ENCODE measurements at places on chromosomes 13 and 19.

GRCh38 chr13:40429706-40430545 lies 236.5 kb downstream of the FOXO1 start:
- DNase-seq: no peak

- DNase-seq: no peak
Observed at GRCh38 chr13:58706421-58706820, 1074.9 kb downstream of the PCDH17 start.

GRCh38 chr13:107712145-107712860 lies 503.0 kb downstream of the LIG4 start:
- DNase-seq: peak; percentile 33

DNA sequence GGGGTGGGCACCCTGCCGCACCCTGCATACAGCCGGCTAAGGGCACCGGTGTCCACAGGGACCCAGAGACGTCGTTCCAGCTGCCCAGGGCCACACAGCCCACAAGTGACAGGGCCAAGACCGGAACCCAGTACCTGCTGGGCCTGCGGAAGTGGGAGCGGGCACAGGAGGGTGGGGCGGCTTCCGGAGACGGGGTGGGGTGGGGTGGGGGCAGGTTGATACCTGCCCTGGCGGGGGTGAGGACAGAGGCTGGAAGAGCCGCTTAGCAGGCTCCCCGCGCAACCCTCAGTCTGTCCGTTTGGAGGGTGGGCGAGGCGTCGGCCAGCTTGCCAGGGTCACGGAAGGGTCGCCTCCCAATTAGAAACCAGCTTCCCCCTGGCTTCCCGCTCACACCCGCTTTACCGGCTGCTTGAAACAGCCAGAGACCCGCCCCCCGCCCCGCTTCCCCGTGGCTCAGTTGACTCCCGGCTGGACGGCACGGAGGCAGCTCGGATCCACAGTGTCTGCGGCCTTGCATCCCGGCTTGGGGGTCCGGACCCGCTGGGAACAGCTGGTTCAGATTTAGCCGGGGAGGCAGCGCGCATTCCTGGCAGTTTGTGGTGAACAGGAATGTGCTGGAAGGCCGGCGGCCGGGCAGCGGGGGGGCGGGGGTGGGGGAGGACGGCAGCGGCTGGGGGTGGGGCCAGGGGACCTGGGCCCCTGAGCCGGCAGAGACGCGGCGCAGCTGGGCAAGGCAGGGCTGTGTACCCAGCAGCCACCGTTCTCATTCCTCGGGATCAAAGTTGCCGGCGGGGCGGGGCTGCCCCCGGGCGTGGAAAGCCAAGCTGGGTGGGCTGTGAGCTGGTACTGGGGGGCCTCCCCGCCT lies 1.9 kb downstream of the CNN2 start:
- DNase-seq: no peak

DNA sequence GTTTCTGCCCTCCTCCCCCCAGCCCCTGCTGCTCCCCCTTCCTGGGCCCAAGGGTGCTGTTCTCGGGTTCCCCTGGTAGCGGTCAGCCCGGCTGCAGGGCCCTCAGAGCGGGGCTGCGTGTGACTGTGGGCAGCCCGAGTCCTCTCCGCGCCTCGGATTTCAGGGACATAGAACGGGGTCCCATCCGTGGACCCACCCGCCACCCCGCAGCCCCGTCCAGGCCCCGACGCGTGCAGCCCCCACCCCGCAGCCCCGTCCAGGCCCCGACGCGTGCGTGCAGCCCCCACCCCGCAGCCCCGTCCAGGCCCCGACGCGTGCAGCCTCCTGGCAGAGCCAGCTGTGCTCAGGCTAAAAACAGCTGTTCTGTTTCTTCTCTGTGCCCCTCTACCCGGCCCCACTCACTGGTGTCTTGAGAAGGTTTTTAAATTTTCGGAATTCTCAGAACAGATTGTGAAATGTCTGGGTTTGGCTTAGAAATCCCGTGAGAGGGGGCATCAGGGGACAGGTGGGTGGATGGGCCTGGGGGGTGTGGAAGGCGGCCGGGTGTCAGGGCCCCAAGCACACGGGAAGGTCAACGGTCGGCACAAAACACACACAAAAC lies 5.5 kb upstream of the PRTN3 start:
- no peak for DNase-seq

- DNase-seq: no peak
Observed at GRCh38 chr13:105442949-105443699, 1092.3 kb downstream of the EFNB2 start.

DNA sequence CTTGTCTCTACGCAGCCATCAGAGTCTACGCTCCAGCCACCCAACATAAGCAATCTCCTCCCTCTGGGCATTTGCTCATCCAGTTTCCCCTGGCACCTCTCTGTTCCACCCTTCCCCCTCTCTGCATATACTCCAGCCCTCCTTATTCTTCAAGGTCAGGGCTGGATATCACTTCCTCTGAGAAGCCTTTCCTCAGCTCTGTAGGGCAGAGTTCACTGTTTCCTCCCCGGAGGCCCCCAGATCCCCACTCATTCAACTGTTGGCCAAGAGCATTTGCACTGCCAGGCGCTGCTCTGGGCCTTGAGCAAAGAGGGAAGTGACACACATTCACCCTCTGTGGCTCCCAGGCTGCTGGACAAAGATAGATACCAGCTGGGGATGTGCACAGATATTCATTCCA lies 3.3 kb downstream of the FCGRT start:
- no peak for DNase-seq

- no peak for DNase-seq
Observed at GRCh38 chr19:6439743-6440142, 6.2 kb upstream of the SLC25A41 start.

- no peak for DNase-seq
Observed at GRCh38 chr19:41694831-41695635, 7.0 kb upstream of the CEACAM7 start.

GRCh38 chr13:97629601-97630272 lies 195.8 kb downstream of the RAP2A start:
- DNase-seq: peak; percentile 4

- DNase-seq: no peak
Observed at GRCh38 chr19:35554076-35554475, 8.7 kb downstream of the TMEM147 start.

GRCh38 chr19:3249408-3249807 lies 24.9 kb downstream of the CELF5 start:
- no peak for DNase-seq

- no peak for DNase-seq
Observed at GRCh38 chr13:108508263-108508662, 121.1 kb upstream of the MYO16 start.

- no peak for DNase-seq
Observed at GRCh38 chr13:112896736-112897602, 72.0 kb upstream of the MCF2L start.

DNA sequence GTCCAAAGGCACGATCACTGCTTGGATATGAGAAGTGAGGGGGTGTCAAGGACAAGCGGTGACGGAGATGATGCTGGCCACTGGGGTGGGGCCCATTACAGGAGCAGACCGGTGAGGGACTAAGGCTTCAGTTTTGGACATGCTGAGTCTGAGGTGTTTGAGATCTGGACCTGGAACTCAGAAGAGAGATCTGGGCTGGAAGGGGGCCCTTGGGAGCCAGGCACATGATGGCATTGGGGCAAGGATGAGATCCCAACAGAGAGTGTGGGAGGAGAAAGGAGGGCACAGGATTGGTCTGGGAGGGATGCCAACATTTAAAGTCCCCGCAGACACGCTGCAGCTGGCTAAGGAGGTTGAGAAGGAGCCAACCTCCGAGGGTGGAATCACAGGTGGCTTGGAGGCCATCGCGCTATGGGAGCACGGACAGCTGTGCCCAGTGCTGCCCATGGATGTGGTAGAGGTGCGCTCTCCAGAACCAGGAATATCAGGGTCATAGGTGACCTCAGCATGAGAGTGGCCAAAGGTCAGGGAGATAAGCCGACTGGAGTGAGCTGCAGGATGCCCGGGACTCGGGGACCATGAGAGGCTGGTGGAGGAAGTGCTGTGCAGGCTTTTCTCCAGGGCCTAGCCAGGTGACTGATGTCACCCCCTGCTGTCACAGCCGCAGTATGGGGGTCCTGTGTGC lies 21.8 kb downstream of the DHRS12 start:
- no peak for DNase-seq

DNA sequence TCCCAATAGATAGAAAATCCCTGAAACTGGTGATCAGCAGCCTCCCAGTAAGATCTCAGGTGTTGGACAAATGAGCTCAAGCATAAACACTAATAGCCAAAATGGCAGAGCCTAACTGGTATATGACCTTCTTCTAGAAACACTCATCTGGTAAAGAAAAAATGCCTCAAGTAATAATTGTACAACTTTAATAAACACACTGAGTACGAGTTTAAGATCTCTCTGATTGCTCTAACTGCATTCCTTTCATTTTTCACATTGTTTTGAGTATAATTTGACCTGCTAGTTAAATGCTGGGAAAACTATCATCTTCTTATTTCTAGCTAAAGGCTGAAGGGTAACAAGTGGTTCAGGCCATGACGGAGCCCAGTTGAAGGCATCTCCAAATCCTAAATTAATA lies 2009.5 kb upstream of the PCDH20 start:
- no peak for DNase-seq

- no peak for DNase-seq
Observed at GRCh38 chr13:52845334-52845761, 3.1 kb downstream of the PCDH8 start.

DNA sequence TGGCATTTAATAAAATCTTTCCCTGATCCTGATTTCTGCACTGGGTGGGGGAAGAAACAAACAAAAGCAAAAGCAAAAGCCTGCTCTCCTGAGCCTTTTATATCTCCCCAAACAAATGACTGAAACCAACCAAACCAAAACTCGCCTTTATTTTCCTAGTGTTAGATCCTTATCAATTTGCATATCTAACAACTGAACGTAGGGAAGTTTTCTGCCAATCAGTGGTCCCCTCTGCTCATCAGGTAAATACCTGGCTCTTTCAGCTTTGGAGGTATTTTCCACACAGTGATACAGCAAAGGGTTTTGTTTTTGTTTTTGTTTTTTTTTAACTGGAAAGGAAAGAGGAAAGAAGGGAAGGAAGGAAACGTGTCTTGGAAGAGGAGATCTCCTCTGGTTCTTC lies 3.3 kb downstream of the AMER2 start:
- no peak for DNase-seq

DNA sequence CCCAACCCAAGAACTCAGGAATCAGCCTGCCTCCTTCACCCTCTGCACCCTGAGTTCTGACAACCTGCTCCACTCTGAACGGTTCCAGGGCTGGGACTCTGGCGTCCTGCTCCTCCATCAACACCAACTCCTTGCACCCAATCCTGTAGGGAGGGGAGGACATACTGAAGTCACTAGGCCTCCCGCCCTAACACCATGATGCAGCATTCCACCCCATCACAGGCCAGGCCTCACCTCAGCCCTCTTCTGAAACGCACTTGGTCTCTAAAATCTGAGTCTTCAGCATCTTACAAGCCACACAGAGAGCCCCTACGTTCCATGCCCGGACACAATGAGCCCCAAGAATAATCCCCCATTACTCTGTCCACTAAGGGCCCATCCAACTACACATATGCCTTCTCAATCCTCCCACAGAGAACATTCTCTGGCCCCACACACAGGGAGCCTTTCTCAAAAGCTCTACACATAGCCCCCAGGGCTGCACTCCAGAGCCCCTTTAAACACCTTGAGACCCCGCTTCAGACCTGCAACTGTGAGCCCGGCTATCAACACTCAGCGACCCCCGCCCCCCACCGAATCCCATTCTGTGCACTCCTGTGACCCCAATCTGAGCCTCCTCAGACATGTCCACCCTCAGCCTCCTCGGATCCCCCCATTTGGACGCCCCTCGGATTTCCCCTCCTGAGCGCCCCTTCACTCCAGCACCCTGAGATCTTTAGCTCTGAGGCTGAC lies 567 bp downstream of the ALKBH6 start:
- no peak for DNase-seq

DNA sequence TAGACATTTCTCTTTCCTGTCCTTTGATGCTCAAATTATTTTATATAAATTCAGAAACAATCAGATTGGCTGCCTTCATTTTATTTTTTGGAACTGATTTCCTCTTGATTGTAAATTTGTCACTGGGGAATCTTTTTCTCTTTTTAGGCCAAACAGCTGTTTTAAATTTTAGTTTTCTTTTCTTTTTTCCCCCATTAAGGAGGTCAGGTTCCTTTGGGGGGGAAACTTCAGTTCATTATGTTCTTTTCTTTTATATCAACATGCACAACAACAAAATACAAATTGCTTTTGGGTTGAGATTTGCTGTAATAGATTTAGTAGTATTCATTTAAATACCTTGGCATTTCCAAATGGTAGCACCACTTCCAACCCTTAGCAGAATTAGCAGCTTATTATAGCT lies 264.8 kb upstream of the SPRY2 start:
- DNase-seq: no peak

DNA sequence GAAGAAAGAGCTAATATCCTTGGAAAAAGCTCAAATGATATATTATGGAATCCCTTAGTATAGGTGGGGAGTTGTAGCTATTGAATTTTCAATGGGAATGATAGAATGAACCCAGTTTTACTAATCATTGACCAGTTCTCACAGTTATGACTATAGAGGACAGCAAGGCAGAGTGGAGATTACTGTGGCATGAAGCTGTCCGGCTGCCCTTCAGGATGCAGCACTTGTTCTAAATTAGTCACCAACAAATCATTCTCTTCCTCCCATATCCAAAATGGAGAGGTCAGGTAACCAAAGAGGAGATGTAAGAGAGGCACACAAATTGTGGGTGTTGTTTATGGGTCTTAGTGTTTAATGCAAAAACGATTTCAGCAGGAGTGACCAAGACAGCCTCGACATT lies 1490.0 kb upstream of the MIR17HG start:
- no peak for DNase-seq

- no peak for DNase-seq
Observed at GRCh38 chr13:62747152-62747551, 1331.5 kb upstream of the PCDH20 start.
